ENCODE measurements at places on chromosomes 4 and X. TPM values are rescaled to one million over a fixed set of nuclear protein-coding genes. Genes with fewer than 3 reads are reported as not detected.

- DNase-seq, result no peak
Observed at GRCh38 chr4:138967313-138967712, 48.3 kb upstream of the NOCT start.

DNA sequence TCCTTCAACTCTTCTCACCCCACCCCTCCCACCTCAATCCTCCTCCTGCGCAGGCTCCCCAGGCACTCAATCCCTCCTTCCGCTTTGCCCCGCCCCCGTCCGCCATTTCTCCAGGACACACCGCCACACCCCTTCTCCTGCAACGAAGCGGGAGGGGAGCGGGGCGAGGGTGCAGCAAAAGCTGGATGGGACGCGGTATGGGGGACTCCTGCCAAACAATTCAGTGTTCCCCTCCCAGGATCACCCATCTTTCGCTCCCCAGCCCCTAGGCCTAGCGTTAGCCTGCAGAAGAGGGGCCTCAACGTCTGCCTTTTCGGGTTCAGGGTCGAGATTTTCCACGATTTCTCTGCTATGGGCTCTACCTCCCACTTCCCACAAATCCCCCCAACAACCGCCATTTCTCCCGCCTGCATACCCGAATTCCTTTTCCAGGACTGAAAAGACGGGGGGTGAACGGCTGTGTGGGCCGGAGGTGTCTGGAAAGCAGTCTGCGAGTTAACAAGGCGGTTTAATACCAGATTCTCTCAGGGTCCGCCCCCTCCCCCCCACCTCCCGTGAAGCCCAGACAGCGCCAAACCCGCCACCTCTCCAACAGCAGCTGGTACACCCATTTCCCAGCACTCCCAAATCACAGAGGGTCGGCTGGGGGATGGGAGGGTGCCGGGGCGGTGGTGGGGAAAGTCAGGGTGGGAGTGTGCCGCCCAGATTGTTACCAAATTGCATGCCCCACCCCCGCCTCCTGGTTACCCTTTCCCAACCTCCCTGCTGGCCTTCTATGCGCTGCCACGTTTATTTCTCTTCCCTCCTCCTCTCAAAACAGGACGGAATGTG is 774 bp downstream of the ARMCX2 start:
- peak; percentile 79 for DNase-seq

DNA sequence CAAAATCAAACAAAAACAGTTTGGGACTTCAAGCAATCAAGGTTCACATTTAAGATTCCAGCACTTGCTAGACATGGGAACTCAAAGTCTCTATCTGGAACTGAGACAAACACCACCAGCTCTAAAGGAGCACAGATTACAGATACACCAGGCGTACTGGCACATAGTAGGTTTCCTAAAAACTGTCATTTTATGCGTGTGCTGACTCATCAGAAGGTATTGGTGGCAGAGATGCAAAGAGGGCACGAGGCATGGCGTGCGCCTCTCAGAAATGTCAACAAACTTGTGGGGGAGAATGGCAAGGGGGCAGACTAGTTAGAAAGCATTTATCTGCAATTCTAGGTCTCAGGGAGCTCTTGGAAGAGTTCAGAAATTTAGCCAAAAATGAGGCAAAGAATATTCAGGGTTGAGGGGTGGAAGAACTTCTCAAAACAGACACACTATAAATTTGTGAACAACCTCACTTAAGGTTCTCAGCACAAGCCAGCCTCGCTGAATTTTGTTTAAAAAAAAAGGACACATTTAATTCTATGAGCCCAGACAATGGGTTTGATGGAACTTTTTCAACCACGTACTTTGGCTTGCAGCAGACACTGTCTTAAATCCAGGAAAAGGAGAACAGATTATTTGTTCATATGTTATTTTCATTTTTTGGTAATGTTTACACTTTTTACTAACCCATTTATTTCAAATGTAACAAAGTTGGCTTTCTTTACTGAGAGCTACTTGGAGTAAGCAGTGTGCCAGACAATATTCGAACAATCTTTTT is 100.0 kb downstream of the SHISA3 start:
- DNase-seq, result no peak

DNA sequence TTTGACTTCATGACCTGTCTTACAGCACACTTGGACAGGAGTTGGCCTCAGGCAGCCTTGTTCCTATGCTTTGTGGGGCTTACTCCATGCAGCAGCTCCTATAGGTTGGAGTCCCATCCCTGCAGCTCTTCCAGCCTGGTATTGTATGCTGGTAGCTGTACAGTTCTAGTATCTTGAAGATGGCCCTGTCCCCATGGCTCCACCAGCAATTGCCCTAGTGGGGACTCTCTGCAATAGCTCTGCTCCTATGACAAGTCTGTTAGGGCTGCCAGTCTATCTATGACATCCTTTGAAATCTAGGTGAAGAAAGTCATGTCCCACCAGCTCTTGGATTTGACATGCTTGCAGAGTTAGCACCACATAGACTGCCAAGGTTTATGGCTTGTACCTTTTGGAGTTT is 252.6 kb downstream of the ANTXR2 start:
- no peak for DNase-seq

- no peak for DNase-seq
Observed at GRCh38 chr4:124265701-124266100, 446.8 kb downstream of the ANKRD50 start.

- no peak for DNase-seq
Observed at GRCh38 chrX:104105330-104106262, 6.7 kb upstream of the ZCCHC18 start.

DNA sequence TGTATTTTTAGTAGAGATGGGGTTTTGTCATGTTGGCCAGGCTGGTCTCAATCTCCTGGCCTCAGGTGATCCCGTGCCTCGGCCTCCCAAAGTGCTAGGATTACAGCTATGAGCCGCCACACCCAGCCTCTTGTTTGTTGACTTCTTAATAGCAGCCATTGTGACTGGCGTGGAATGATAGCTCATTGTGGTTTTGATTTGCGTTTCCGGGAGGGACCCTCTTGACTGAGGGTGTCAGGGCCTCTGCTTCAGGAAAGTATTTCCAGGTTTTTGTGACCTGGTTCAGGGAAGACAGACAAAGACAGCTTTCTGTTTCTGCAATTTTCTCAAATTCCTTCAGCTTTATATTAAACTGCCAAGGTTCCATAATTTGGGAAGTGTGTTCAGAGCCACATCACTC is 15.1 kb downstream of the CSF2RA start:
- no peak for DNase-seq

DNA sequence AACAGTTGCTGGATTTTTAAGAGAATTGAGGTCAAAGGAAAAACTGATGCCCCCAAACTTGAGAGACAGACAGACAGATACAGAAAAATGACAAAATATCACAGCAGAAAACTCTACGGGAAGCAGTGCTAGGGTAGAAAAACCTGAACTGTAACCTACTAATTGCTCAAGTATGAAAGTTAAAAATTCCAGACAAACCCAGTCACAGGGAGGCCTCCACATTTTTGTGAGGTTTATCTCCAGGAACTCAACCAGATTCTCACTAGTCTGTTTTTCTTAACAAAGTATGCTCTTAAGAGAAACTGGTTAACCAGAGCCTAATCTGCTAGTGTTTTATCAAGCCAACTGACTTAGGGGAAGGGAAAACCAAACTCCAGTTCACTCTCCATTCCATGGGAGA is 19.9 kb upstream of the PPP3CA start:
- DNase-seq, result no peak

DNA sequence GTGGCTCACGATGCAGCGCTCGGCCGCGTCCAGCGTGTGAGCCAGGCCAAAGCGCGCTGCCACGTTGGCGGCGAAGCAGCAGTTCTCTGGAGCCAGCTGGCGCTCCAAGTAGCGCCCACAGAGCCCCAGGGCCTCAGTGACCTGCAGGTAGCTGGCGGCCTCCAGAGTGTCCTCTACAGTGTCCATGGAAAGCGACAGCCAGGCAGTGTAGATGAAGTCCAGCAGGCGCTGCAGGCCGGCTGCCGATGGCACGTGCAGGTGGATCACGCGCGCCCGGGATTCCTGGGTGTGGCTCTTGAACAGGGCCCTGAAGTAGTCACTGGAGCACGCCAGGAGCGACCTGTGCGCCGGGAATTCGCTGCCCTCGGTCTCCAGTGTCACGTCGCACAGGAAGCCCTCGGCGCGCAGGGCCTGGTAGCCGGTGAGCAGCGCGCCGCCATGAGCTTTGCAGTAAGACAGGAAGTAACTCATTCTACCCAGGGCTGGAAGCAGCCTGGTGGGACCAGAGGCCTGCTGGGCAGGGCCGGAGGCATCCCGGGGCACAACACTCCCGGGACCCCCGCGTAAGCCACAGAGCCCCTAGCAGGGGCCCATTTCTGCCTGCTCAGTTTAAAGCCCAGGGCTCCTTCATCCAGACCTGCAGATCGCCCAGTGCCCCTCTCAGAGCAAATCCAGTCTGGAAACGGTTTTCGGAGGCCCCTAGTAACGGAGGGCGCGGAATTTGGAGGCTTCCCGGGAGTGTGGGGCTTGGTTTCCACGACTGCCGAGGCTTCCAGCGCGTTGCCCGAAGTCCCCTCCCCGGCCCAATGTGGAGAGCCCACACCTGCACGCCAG is 595 bp downstream of the KLHL34 start:
- no peak for DNase-seq

GRCh38 chr4:173272996-173273395 is 61.2 kb downstream of the HMGB2 start:
- no peak for DNase-seq

GRCh38 chr4:25487155-25487554 is 110.1 kb downstream of the ANAPC4 start:
- no peak for DNase-seq

MAGEA9 gene
- total RNA-seq, result not detected

LRAT gene
- total RNA-seq, result 1.1 TPM

MED12 gene
- 71.4 TPM for total RNA-seq

AKAP14 gene
- not detected for total RNA-seq

NAA11 gene
- total RNA-seq, result not detected
